ENCODE measurements at places on chromosomes 1 and 21. TPM values are rescaled to one million over a fixed set of nuclear protein-coding genes. Genes with fewer than 3 reads are reported as not detected.
A peak's percentile ranks its signal among the peaks of the same experiment; 100 is the strongest.

DNA sequence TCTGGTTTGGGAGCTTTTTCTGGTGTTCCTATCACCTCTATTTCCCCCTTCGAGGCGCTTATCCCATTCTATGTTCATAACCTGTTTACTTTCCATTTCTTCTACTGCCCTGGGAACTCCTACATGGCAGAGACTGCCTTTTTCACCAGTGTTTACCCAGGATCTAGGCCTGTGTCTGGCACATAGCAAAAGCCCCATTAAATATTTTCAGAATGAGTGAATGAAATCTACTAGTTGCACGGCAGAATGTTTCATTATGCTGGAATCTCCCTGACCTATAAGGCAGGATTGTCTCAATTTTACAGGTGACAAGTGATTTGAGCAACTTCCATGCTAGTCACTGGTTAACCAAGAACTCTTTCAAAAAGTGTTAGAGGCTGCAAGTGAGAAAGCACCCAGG lies 70.1 kb downstream of the PGM1 start:
- no peak for DNase-seq

AGO4 gene
- polyA plus RNA-seq: 11.2 TPM

DNA sequence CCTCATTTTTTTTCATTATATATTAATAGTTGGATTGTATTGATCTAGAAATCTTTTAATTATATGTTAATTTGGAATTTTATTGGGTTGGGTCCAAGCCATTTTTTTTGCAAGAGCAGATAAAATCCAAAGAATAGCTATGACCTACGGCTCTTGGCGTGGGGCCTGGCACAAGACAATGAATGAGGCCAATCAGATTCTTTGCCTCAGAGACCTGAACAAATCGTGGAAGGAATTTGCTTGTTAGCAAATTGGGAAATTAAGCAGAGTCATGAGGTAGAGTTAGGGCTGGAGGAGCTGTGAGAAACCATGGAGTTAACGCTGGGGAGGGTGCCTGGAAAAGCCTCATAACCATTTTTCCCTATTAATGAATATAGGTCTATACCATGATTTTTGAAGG lies 40.1 kb downstream of the CAMSAP2 start:
- DNase-seq: no peak

DNA sequence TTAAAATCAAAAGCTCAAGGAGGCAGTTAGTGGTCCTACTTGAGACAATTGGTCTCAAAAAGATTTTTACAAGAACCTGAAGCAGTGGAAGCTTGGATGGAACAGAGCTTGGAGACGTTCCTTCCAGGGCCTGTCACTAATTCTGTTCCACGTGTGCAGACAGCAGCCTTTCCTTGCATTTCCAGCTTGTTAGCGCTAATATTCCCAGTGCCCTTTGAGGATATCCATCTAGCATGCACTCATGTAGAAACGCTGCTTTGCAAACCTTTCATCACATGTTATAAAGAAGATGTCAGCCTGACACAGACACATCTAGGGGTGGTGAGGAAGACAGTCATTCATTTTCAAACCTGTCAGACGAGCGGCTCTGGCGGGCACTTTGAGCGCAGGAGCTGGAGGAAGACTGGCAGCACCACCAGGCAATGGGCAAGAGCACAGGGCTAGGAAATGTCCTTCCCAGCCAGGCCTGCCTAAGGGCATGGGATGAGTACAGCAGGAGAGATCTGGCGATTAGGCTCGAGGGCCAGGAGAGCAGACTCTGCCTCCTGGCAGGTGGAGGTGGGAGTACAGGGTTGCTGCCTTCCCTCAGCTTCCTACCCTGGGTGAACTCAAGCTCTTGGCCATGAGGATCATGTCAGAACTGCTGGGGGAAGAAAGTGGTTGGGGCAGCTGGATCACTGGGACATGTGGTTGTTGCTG lies 55.5 kb downstream of the CASQ2 start:
- DNase-seq: no peak

LINGO4 gene
- polyA plus RNA-seq: 0.19 TPM

DNA sequence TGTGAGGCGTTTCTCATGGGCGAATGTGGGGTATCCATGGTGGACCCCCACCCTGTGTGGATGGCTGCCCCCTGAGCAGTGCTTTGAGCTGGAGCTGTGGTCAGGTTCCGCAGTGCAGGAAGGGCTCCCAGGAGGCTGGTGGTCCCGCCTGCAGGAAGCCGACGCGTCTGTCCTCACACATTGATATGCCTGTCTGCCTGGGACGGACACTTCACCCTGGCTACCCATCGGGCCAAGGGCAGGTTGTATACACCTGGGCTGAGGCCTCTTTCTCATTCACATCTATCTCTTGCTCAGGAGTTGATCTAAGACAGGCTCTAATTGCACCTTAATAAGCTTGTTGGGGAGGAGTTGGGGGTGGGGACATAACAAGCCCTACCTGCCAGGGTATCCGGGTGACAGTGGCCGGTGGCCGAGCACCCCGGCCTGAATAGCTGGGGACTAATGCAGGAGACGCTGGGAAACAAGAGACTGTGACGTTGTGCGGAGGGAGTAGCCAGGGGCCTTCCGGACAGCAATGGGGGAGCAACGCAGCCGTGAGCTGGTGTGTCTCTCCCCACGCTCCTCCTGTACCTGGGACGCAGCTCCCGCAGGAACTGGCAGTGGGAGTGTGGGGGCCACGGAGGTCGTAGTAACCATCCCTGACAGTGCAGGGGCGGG lies 21.7 kb downstream of the PDXK start:
- no peak for DNase-seq

- no peak for DNase-seq
Observed at GRCh38 chr1:163084330-163084729, 15.2 kb downstream of the RGS4 start.

ATP6V1G3 gene
- not detected for polyA plus RNA-seq

DNA sequence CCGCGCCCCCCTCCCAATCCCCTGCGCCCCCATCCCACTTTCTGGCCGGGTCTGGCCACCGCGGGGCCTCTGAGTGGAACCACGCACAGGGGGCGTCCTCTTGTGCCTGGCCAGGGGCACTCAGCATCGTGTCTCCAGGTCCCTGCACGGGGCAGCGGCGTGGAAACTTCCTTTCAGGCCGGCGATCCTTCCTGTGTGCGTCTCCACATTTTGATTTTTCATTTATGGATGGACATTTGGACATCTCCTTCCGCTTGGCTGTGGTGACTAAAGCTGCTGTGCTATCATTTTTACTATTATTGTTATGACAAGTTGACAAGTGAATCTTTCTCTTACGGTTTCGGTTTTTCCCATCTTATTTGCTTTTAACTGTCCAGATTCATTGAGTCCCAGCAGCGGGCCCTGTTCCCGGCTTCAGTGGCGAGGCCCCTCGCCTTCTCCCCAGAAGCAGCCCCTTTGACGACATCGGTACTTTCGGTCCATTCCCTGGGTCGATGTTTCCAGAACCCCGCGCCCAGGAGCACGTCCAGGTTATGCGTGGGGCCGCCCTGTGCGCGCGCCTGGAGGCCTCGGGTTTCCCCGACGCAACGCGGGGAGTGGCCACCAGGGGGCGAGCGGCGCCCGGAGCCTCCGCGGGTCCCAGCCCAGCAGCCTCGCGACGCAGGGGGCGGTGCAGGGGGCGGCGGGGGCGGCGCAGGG lies 12.4 kb upstream of the SLC19A1 start:
- DNase-seq: no peak

SLC9C2 gene
- not detected for polyA plus RNA-seq

CDC42BPA gene
- polyA plus RNA-seq: 36.6 TPM

CXADR gene
- polyA plus RNA-seq: 4.8 TPM

DNA sequence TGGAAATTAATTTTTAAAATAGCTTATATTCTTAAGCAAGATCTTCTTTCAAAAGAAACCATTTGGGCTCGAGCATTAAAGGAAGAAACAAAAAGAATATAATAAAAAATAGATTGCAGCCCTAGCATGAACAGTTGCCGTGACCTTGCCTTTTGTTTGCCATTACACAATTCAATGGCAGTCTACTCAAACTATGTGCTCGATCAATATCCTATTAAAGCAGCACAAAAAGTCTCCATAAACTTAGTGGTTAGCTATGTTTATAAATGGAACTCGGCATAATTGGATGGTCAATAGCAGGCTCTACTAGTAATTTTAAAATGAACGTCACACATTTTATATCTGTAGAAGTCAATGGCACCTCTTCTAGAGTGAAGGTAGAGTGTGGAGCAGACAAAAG lies 256.5 kb downstream of the NFIA start:
- no peak for DNase-seq

DNA sequence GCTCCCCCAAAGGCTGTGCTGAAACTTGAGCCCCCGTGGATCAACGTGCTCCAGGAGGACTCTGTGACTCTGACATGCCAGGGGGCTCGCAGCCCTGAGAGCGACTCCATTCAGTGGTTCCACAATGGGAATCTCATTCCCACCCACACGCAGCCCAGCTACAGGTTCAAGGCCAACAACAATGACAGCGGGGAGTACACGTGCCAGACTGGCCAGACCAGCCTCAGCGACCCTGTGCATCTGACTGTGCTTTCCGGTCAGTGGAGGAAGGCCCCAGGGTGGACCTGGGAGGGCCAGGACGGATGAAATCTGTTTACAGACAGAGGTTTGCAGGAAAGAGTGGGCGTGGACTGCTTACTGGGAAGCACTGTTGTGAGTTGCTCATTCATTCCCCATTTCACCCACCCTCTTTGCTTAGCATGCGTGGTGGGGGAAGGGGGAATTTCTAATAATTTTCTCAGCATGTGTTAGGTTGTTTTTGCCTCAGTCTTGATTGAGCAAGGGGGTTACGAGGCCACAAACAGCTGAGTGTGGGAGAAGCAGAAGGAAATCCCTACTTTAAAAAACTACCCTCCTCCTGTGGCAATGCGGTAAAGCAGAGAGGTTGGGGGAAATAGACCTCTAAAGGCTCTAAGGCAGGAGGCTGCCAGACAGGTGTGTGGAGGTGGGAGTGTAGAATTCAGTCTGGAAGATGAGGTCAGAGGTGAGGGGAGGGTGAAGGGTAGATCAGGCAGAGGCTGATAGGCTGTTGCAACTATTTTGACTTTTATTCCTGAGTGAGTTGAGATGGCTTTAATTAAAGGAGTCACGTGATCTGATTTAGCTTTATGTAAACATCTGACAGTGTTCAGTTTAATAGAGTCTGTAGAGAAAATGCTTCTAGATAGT lies 1.3 kb downstream of the FCGR2A start:
- no peak for DNase-seq

GRCh38 chr1:8362701-8363101 lies 44.8 kb downstream of the SLC45A1 start:
- no peak for DNase-seq

SYCP1 gene
- not detected for polyA plus RNA-seq

- DNase-seq: no peak
Observed at GRCh38 chr1:186244825-186245224, 130.2 kb downstream of the TPR start.

EPHA8 gene
- polyA plus RNA-seq: not detected

GBP4 gene
- polyA plus RNA-seq: 10.1 TPM

ELF3 gene
- 120 TPM for polyA plus RNA-seq

PFKL gene
- polyA plus RNA-seq: 116 TPM

DNA sequence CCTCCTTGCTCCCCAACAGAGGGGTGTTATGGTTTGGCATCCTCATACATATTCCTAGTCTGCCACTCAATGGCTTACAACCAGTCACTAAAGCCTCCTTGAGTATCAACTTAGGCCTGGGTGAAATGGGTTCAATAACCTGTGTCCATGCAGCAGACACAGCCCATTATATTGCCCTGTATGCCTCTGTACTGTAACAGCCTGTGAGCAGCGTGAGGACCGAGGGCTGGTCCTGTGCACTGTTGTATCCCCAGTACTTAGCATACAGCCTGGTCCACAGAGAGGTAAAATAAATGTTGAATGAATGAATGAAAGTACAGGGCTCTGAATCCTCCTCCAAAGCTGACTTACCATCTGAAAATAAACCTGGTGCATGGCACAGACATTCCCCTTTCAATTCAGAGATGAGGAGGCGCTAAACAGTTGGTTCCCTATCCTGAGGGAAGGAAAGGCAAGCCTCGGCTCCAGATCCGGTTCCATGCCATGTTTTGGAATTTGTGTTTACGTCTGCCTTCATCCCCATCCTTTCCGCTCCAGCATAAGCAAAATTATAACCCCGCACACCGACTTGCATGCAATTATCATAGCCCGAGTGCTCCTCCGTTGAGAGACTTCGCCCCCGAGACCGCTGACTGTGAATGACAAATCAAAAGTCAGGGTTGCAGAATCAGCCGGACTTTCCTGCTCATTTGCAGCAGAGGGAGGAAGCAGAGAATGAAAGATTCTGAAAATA lies 45.0 kb upstream of the DNAJC6 start:
- DNase-seq: no peak

- no peak for DNase-seq
Observed at GRCh38 chr21:35485364-35485763, 436.3 kb upstream of the RUNX1 start.

GRCh38 chr1:203673550-203674411 lies 47.1 kb downstream of the ATP2B4 start:
- no peak for DNase-seq

GRCh38 chr21:44916965-44917364 lies 3.7 kb downstream of the ITGB2 start:
- no peak for DNase-seq

GRCh38 chr1:216750031-216750627 lies 26.9 kb upstream of the ESRRG start:
- DNase-seq: peak; percentile 31

GRCh38 chr1:241356187-241356518 lies 852 bp downstream of the RGS7 start:
- DNase-seq: no peak

GRCh38 chr1:193565971-193566577 lies 379.7 kb upstream of the B3GALT2 start:
- no peak for DNase-seq

DNA sequence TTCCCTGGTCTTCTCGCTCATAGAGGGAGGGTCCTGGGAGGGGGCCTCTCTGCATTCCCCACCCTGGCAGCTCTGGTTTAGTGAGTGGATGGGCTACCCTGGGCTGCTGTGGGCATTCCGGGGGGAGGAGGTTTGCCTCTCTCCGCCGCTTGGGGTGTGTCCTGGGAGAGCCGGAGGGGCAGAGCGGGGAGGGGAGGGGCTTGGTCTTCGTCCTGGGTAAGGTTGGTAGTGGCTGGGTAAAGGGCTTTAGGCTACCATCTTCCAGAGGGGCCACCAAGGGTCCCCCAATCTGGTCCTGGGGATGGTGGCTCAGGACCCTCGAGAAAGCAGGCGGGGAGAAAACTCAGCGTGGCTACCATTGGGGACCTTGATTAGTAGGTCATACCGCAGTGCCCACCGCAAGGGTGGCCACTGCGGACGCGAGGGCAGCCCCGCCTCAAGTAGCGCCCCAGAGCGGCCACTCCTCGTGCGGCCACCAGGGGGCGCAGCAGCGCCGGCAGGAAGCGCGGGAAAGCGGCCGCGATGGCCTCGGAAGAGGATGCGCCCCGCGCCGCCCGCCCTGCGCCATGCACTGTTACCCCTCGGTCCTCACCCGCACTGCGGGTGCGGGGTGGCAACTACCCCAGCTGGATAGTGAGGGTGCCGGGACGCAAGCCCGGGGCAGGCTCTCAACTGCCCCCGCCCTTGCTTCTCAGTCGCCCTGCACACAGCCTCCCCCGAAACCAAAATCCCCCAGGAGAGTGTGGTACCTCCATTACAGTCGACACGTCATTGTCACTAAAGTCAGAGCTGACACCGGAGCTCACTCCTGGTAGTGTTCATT lies 44.1 kb upstream of the SLC25A33 start:
- no peak for DNase-seq

DNA sequence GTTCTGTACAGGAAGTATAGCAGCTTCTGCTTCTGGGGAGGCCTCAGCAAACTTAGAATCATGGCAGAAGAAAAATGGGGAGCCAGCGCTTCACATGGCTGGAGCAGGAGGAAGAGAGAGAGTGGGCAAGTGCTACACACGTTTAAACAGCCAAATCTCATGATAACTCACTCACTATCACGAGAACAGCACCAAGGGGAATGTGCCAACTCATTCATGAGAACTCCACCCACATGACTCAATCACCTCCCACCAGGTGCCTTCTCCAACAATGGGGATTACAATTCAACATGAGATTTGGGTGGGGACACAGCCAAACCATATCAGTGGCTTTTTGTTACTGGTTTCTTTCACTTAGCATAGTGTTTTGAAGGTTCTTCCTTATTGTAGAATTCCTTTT lies 138.6 kb downstream of the SYT14 start:
- no peak for DNase-seq

Data from urinary bladder (tissue), 4 donors.